ENCODE measurements at places on chromosomes 1 and 21. TPM values are rescaled to one million over a fixed set of nuclear protein-coding genes. Genes with fewer than 3 reads are reported as not detected.

DNA sequence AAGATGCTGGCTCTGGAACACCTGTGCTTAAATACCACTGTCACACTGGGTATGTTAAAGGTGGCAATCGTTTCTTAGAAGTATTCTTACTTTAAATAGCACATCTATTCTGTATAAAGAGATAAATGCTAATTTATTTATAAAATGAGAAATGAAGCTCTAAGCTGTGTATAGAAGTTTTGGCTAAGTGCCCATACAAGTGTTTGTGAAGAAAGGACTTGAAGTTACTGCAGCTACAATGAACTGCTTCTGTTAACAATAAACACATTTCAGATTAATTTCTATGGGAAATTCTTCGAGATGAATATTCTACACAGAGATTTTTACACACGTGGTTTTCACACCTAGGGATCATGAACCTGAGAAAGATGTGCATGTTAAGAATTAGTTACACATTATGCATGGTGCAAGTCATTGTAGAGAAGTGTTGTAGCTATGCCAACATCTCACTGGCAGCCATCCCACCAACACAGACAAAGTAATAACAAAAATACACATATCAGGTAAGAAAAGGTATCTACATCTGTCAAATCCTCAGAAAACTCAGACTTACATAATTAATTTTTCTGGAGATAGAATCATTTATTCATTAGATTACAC is 16.2 kb downstream of the COL24A1 start:
- DNase-seq: no peak

GRCh38 chr1:33460947-33461629 is 11.4 kb upstream of the ZSCAN20 start:
- DNase-seq: no peak

GRCh38 chr1:96538883-96539282 is 182.7 kb upstream of the PTBP2 start:
- DNase-seq: no peak

OR2T29 gene
- not detected for total RNA-seq

GRCh38 chr1:197808880-197809279 is 33.6 kb upstream of the DENND1B start:
- DNase-seq: no peak

HMGCS2 gene
- 10.9 TPM for total RNA-seq

ASCL5 gene
- not detected for total RNA-seq

GPR37L1 gene
- 0.27 TPM for total RNA-seq

DNA sequence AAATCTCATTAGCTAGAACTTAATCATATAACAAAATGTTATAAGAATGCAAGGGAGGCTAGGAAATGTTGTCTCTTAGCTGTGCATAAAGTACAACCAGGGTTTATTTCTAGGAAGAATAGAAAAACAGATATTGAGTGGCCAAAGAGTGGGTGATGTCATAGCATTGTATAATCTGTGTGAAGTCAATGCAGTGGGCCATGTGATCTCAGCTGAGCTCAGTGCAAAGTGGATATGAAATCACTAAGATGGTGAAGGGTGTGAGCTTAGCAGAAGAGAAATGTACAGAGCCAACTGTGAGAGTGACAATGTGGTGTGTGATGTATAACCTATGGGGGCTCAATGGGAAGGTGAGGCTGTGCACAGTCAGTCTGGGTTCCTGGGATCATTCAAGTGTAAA is 29.7 kb upstream of the DUSP23 start:
- DNase-seq: no peak

DNA sequence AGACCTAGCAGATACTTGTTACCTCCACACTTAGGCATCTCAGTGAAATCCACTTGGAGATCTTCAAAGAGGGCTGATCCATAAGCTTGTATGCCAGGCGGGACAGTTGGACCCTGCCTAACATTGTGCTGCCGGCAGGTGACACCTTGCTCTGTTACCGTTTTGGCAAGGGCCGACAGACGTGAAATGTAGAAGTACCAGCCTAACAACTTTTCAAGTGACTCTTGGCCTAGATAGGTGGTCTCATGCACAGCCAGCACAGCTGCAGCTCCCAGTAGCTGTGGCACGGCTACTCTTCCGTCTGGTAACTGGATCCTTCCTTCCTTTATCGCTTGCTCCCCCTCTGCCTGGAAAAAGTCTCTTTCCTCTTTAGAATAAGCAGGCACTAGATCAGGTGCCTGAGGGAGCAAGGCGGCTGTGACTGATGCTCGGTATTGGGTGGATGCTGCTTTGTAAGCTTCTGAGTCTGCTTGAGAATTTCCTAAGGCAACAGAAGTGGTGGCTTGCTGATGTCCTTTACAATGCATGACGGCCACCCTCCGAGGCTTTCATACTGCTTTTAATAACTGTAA is 713.5 kb downstream of the AMY1C start:
- DNase-seq: no peak

DNA sequence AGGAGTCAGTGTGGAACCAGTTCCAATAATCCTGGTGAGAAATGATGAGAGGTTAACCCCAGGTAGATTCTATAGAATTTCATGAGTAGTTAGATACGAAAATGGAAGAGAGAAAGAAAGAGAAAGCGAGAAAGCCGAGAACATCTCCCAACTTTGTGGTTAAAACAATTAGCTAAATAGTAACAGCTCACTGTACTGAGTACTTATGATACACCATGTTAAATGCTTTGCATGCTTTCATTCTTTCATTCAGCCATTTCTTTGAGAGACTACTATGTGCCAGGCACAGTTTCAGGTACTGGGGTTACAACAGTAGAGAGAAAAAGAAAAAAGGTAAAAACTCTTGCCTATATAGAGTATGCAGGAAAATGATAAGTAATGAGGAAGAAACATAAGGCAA is 109.7 kb upstream of the SYT6 start:
- no peak for DNase-seq

- DNase-seq: no peak
Measured at GRCh38 chr1:116770625-116771024, 16.4 kb downstream of the CD2 start.

- no peak for DNase-seq
Measured at GRCh38 chr1:196873385-196873784, 14.5 kb upstream of the CFHR4 start.

GRCh38 chr21:17709266-17709611 is 96.5 kb upstream of the BTG3 start:
- DNase-seq: no peak

OPRD1 gene
- total RNA-seq: not detected

ZBTB8A gene
- total RNA-seq: 4.9 TPM

FCGR3A gene
- total RNA-seq: 0.53 TPM

NUAK2 gene
- total RNA-seq: 24.8 TPM

UBXN10 gene
- 2.5 TPM for total RNA-seq

DNA sequence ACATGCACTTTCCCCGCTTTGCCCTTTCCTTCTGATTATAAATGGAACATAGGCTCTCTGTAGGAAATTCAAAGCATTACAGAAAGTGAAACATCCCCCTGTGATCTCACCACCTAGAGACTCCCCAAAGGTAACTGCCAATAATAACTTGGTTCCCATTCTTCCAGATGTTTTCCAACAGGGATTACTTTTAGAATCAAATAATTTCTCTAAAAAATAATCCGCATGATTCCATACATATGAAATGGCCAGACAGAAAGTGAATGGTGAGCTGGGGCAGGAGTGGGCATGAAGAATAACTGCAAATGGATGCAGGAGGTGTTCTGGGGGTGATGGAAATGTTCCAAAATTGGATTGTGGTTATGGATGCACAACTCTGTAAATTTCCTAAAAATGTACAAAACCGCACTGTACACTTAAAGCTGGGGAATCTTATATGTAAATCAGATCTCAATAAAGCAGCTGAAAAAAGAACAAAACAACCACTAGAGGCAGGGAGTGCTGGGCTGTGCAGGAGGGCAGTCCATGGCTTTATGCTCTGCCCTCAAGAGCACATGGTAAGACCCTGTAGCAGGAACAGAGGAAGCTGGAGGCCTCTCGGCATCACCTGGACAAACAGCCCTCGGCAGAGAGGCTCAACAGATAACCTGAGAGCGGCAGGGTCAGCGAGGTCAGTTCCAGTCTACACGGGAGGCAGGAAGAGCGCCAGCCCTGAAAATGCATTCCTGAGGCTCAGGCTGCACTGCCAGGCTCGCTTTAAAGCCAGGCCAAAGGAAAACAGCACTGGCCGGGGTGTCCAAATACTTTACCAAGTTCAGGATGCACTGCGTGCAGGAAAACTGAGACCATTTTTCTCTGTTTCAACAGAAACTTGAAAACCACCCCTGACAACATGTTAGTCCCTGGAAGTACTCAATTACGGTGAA is 39.7 kb downstream of the CAPZB start:
- DNase-seq: no peak

- DNase-seq: no peak
Measured at GRCh38 chr1:78690516-78690915, 40.9 kb downstream of the IFI44 start.

DNA sequence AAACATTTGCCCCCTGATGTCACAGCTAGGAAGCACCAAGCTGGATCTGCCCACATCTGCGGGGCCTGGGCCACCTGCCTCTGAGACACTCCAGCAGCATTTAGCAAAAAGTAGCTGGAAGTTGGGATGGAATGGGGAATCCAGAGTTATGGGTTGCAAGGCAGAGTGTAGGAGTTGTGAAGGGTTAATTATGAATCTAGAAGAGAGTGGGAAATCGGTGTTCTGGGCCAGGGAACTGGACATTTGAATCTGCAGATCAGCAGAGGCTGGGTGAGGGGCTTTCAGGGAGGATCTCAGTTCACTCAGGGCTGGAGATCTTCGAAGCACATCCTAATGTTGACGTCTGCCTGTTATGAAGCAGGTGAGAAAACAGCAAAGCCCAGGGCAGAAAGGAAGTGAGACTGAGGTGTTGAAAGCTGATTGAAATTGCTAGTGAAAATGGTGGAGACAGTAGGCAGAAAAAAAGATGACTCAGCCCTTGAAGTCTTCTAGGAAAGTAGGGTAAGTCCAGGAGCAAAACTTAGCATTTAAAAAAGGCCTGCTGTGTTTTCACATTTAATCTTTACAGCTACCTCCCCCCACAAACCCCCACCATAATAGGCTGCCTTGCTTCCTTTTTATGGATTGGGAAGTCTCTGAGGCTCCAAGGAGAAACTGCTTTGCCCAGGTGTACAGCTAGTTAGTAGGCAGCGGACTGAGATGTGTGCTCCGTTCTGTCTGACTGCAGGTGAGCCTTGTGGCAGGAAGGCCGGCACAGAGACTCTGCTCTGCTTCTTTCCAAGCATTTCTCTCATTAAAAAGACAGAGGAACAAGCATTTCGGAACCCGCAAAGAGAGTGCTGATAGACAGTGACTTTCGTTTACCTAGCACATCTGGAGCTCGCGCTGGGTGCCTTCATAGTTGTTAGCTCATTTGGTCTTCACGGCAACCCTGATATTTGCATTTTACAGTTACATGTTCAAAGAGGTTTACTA is 7.2 kb downstream of the VANGL1 start:
- DNase-seq: no peak

- no peak for DNase-seq
Measured at GRCh38 chr1:228801068-228801467, 65.8 kb downstream of the RHOU start.

GRCh38 chr1:178450871-178451270 is 45.9 kb downstream of the CLEC20A start:
- DNase-seq: no peak

DNA sequence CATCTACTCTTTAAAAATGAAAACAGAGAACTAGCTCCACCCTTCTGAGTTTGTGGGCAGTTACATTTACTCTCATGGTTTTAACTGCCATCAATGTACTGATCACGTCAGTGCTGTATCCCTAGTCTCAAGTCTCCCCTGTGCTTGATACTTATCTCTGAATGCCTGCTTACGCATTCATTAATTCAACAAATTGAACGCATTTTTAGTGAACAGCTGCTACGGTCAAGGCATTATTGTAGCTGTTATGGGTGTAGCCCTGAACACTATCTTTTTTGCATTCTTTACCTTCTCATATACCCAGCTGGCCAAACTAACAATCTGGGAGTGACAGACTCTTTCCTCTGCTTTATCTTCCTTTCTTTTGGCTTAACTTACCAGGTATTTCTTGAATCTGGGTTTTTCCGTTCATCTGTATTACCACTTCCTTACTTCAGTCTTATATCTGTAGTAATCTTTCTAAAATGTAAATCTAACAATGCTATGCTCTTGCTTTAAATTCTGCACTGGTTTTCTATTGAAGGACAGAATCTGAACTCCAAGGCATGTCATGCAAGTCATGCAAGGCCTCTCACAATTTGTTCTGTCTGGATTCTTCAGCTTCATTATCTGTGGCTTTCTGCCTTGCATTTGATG is 33.3 kb downstream of the SMG7 start:
- DNase-seq: no peak

Measured in Peyer's patch (tissue), 4 donors.